ENCODE measurements at places on chromosomes 13 and 19.

- DNase-seq, result no peak
These were observed 325.4 kb downstream of the FOXO1 start for GRCh38 chr13:40341096-40341471.

GRCh38 chr13:66835040-66835628 lies 395.0 kb downstream of the PCDH9 start:
- no peak for DNase-seq

DNA sequence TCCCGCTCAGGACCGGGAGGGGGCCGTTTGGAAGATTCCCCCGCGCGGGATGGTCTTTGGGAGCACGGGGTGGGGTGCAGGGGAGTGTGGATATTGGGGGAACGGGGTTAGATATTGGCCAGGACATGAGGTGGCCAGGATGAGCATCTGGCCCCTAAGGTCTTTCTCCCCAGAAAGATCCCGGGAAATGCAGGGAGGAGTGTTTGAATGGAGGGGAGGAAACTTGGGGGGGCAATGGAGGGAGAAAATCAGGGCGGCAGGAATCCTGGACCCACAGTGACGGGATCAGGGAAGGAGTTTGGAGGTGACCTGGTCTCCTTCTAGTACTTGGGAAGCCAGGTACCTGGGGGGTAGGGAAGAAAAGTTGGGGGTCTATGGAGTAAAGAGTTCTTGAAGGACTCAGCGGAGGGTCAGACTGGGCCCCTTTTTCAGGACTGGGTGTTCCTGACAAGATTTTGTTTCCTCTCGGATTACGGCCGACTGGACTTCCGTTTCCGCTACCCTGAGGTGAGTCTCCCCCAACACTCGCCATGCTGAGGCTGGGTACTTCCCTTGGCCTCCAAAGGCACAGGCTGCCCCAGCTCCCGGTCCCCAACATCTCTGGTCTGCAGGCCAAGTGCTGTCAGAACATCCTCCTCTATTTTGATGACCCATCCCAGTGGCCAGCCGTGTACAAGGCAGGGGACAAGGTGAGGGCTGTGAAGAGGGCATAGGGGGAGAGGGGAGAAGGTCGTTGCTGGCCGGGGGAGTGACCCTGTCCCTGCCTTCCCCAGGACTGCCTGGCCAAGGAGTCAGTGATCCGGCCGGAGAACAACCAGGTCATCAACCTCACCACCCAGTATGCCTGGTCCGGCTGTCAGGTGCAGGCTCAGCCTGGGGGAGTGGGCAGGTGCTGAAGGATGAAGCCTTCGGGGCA lies 989 bp downstream of the TMEM145 start:
- DNase-seq, result no peak

- DNase-seq, result no peak
These were observed 8.2 kb downstream of the GPC5 start for GRCh38 chr13:91406619-91407018.

- DNase-seq, result no peak
These were observed 144.1 kb downstream of the PAN3 start for GRCh38 chr13:28282451-28282850.

DNA sequence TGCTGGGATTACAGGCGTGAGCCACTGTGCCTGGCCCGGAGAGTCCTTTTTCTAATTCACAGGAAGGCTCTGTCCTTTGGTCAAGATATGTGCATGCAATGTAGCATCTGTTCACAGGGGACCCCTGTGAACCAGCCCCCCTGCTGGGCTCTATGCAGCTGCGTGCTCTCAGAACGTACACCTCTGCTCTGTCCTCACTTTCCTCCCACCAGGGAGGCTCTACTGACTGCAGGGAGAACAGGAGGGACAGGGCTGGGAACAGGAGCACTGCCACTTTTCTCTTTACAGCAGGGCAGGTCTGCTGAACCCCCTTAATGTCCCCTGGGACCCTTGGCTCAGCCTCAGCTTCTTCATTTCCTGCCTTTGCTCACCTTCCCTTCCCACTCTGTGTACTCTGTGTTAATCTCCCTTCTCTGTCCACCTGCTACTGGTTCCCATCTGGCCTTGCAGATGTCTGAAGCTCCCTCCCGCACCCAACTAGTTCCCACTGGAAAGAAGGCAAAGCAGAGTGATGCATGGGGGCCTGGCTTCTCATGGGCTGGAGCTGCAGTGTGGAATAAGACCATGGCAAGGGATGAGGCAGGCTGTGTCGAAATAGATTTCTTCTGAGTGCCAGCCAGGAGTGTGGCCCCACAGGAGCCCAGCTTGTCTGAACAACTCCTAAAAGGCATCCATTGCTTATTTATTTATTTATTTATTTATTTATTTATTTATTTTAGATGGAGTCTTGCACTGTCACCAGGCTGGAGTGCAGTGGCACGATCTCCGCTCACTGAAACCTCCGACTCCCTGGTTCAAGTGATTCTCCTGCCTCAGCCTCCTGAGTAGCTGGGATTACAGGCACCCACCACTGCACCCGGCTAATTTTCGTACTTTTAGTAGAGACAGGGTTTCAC lies 7.2 kb downstream of the ADGRE2 start:
- DNase-seq, result no peak

DNA sequence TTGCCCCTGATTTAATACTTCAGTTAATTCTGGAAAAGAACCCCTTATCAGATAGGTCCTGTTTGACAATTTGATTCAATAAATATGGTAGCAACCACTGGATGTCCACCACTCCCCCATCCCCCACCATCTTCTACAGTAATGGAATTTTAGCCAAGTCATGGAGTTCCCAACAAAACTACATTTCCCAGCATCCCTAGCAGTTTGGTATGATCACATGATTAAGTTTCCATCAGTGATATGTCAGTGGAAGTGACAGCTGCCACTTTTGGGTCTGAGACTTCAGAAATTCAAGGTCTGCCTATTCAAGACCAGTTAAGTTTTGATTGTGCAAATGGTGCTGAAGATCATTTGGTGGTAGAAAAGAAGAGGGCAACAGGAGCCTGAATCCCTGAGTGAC lies 85.5 kb downstream of the CACNA1A start:
- no peak for DNase-seq

DNA sequence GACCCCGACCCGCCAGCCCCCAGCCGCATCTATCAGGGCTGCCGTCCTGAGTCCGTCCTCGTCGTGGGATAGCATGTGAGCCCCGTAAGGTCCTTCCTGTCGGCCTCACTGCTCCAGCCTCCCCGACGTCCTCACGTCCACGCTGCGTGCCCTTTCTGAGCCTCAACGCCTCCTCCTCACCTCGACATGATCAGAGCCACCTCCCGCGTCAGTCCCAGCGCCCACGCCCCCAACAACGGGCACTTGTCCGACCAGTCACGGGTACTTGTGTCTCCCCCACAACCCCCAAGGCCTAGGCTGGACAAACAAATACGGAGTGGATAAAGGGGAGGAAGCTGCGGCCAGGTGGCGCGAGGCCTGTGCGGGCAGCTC lies 665 bp downstream of the ZNF497 start:
- no peak for DNase-seq

DNA sequence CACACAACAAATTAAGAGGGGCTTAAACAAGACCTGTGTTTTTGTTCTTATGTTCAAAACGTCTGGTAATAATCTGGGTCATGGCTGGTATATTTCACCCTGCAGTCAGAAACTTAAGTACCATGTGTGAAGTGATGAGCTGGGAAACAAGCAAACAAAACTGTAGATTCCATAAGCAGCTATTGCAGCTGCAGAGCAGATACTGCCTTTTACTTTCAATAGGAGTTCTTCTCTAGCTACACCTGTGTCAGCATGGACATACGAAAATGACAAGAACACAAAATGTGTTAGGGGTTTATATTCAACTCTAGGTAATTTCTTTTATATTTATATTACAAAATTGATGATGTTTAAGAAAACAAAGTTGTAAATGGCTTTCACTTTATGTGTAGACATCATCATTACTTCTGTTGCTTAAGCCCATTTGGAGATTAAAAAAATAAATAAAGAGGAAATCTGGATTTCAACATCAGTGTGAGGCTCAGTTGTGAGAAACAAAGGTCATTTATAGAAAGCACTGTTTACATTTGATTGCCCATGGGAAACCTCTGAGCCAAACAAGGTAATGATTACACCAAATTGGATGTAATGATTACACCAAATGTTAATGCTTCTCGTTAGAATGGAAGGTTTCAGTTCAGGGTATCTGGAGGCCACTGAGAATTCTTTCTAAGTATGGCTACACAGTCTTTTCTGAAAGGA lies 451.0 kb upstream of the SLC10A2 start:
- DNase-seq, result no peak

GRCh38 chr13:41006978-41007743 lies 12.0 kb downstream of the ELF1 start:
- no peak for DNase-seq

DNA sequence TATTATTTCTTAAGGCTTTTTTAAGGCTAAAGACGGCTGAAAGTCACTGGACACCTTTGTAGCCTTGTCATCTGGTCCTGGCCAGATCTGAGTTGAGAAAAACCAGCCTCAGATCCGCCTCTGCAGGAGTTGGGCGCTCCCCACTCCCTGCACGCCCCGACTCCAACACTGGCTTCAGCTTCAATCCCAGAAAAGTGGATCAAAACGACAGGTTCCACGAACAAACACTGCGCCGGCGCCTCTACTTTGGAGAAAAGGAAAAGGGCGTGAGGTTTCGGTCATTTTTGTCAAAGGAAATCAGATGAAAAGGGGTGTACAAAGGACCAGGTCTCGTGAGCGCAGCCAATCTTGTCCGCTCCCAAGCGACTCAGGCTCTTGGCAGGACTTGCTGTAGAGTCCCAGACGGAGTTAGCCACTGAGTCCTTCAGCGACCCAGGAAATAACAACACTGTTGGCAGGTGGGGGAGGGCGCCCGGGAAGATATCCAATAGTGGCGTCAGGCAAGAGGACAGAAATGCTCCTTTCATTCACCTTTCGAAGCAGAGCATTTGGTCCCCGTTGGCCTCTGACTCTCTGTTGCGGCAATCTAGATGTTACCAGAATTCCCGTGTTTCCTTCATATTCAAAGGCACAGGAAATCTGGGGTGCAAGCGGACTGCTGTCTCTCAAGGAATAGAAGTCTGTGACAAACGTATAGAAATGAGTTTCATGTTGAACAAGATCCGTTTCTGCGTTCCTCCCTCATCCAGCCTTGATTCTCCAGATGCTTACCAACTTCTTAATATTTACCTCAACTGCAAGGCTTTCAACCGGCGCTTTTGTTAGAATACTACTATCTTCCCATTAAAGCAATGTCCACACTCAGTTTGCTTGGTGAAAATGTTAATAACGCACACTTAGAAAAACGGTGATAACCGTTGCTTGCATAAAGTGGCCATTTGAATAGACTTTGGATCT lies 1.8 kb upstream of the CCNA1 start:
- DNase-seq, result no peak

- DNase-seq, result no peak
These were observed 12.9 kb downstream of the NHLRC3 start for GRCh38 chr13:39051157-39051556.

DNA sequence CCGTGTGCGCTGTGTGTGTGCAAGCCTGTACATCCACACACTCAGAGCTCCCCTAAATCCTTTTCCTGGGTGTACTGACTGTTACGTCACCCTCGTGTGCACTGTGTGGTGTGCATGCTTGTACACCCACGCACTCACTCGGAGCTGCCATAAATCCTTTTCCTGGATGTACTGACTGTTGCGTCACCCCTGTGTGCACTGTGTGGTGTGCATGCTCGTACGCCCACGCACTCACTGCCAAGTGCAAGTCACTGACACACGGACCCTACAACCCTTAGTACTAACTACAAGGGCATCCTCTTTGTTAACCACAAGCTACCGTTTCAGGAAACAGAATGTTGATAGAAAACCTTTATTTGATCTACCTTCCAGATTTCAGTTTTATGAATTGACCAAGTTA lies 983.4 kb downstream of the EFNB2 start:
- no peak for DNase-seq

- no peak for DNase-seq
These were observed 116.9 kb downstream of the USP12 start for GRCh38 chr13:27054760-27055159.

GRCh38 chr13:31107109-31107508 lies 54.6 kb downstream of the HSPH1 start:
- DNase-seq, result no peak

DNA sequence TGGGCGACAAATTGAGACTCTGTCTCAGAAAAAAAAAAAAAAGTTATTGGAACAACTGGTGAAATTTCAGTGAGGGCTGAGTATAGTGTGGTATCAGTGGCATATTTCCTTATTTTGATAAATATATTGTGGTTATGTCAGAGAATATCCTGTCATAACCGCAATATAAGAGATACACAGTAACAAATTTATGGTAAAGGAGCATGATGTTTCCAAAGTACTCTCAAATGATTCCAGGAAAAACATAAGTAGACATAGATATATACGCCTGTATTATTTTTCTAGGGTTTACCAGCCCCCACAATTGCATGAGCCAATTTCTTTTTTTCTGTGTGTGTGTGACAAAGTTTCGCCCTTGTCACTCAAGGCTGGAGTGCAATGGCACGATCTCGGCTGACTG lies 5.7 kb upstream of the C5AR1 start:
- no peak for DNase-seq

DNA sequence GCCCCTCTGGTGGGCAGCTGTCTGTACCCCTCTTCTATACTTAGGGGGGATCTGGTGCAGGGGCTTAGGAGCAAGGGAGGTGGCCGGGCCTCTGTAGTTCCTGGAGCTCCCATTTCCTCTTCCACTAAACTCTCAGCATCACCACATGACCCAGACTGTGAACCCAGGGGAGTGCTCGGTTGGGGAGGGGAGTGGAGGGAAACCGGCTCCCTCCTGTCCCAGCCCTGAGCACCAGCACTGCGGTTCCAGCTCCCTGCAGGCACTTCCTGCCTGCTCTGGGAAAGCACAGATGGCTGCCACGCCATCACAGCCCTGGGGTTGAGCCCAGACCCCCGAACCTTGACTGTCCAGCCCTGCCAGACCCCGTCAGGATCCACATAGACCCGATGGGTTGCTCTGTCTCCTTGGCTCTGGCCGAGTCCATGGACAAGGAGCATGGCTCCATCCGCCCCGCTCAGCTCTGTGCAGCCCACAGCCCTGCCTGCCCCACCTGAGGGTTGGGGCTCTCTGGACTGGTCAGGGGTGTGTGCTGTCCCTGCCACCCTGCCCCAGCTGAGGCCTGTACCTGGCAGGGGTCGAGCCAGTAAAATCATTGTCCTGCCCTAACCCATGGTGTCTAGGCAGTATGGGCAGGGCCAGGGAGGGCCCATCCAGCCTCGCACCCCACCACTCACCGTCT lies 36.0 kb upstream of the SLC7A10 start:
- DNase-seq, result no peak

GRCh38 chr19:13459351-13459750 lies 46.9 kb downstream of the CACNA1A start:
- no peak for DNase-seq

DNA sequence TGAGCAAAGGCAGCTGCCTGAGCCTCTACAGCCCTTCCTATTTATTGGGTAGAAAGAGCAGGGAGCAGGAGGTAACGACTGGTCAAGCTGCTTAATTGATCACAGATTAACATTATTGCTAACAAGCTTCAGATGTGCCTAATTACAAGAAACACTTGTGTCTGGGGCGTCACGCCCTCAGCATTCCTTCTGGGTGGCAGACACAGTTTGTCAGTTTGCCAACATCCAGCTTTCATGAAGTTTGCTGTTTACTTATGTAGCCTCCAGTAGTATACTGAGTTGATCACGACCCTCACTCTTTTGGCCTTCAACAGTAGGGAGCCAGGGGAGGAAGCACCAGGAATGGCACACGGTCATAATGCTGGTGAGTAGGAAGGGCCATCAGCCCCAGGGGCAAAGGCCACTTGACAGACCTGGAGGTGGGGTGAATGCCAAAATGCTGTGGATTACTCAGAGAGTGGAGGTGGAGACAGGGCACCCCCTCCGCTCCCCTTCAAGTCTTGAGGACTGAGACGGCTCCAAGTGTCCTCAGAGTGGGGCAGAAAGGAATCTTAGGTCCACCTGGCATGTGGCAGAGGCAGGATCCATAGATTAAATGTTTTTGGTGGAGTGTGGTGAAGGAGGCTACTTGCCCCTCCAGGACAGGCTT lies 34.9 kb upstream of the PSPC1 start:
- no peak for DNase-seq
